ENCODE measurements at places on chromosomes 2 and 18. TPM values are rescaled to one million over a fixed set of nuclear protein-coding genes. Genes with fewer than 3 reads are reported as not detected.

IL36B gene
- total RNA-seq, result not detected

SLC8A1 gene
- total RNA-seq, result 7.0 TPM

G6PC2 gene
- not detected for total RNA-seq

C2orf15 gene
- total RNA-seq, result not detected

GPR39 gene
- total RNA-seq, result not detected

IL1RL1 gene
- total RNA-seq, result 159 TPM

SPDYA gene
- total RNA-seq, result 2.7 TPM

SAG gene
- total RNA-seq, result not detected

DYSF gene
- total RNA-seq, result 135 TPM

ALPG gene
- not detected for total RNA-seq

KIF5C gene
- under 0.01 TPM for total RNA-seq

CAPN14 gene
- total RNA-seq, result under 0.01 TPM

ANKRD30BL gene
- total RNA-seq, result not detected

TUBA4B gene
- not detected for total RNA-seq

AGBL5 gene
- total RNA-seq, result 24.5 TPM

ADAM23 gene
- total RNA-seq, result 11.2 TPM

Data from thoracic aorta endothelial cell (primary cell).